ENCODE measurements at places on chromosomes 6 and 20.

DNA sequence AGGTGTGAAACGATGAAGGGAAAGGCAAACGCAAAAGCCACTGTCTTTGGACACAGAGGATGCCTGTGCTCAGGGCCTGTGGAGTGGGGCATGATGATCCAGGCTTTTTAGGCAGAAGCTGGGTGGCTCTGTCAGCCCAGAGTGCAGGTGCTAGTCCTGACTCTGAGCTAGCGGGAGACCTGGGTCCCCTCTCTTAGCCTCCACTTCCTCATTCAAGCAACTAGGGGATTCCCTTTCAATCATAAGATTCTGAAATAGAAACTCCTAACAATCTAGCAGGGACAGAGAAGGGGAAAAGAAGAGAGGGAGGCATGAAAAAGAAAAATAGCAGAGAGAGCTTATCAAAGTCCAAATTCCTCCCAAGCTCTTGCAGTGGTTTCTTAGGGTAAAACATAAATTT is 7.6 kb upstream of the HIVEP2 start:
- no peak for DNase-seq

- no peak for DNase-seq
Measured at GRCh38 chr6:90241229-90241880, 55.3 kb downstream of the BACH2 start.

- DNase-seq = no peak
Measured at GRCh38 chr20:64156136-64156885, 7.9 kb upstream of the MYT1 start.

- no peak for DNase-seq
Measured at GRCh38 chr6:28615955-28616747, 90.5 kb downstream of the GPX5 start.

GRCh38 chr20:62362590-62362940 is 4.5 kb downstream of the LAMA5 start:
- DNase-seq = no peak

DNA sequence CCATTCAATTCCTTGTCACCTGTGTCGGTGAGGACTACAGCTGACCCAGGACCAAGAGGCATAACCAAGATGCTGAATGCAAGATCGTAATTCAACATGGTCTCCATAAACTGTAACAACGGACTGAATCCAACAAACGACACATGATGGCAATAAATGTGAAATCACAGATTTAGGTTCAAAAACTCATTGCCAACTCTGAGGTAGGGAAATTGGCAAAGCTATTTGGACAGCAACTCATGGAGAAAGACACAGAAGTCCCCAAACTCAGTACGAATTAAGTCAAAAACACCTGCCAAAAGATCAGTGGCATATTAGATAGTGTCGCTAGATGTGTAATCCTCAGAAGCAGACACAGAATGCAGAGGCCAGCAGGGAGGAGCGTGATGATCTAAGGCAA is 25.0 kb downstream of the CPNE5 start:
- DNase-seq = no peak

DNA sequence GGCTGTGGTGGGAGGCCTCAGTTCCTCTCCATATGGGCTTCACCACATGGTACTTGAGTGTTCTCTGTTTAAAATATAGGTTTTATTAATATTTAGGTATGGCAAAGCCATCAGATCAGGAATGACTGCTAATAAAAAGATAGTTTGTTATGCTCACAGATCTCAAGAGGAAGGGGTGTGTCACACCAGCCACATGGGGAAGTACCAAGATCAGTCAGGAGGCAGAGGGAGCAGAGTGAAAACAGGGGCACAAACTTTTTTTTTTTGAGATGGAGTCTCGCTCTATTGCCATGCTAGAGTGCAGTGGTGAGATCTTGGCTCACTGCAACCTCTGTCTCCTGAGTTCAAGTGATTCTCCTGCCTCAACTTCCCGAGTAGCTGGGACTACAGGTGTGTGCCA is 92.1 kb upstream of the GCM1 start:
- no peak for DNase-seq

Data from prostate gland (tissue), 2 donors.